ENCODE measurements at places on chromosomes 13 and 19.

GRCh38 chr13:76656056-76656455 is 230.1 kb downstream of the KCTD12 start:
- no peak for DNase-seq

DNA sequence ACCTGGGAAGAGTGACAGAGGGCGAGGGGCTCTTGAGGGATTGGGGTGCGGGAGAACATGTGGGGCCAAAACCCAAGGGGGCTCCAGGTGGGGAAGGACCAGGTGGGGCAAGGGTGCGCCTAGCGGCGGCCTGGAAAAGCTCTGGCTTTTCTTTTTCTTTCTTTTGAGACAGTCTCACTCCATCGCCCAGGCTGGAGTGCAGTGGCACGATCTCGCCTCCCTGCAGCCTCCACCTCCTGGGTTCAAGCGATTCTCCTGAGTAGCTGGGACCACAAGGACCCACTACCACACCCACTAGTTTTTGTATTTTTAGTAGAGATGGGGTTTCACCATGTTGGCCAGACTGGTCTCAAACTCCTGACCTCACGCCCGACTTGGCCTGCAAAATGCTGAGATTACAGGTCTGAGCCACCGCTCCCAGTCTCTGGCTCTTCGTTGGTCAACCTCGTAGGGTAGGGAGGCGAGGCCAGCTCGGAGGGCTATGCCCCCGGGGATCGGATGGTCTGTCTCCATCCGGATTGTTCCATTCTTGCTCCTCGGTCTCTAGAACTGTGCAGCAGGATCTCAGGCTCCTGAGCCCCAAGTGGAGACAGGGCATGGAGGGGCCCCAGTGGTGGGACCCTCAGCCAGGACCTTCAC is 3.7 kb downstream of the GADD45B start:
- DNase-seq, result no peak

GRCh38 chr13:97798171-97798821 is 155.2 kb upstream of the IPO5 start:
- DNase-seq, result no peak

DNA sequence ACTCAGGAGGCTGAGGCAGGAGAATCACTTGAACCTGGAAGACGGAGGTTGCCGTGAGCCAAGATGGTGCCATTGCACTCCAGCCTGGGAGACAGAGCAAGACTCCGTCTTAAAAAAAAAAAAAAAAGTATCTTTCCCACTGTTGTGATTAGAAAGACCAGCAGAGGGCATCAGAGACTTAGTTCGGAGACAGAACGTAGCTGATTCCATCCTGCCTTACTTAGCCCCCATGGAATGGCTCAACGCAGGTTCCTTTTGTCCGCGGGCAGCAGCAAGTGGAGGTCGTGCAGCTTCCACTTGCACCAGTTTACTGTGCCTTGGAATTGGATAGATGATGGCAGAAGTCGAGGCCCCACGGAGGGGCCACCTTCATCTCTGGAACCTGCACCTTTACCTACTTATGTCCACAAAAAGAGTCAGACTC is 8.1 kb downstream of the TIMM29 start:
- peak; percentile 66 for DNase-seq

- no peak for DNase-seq
These were observed 69.8 kb downstream of the OLFM4 start for GRCh38 chr13:53098455-53098854.

DNA sequence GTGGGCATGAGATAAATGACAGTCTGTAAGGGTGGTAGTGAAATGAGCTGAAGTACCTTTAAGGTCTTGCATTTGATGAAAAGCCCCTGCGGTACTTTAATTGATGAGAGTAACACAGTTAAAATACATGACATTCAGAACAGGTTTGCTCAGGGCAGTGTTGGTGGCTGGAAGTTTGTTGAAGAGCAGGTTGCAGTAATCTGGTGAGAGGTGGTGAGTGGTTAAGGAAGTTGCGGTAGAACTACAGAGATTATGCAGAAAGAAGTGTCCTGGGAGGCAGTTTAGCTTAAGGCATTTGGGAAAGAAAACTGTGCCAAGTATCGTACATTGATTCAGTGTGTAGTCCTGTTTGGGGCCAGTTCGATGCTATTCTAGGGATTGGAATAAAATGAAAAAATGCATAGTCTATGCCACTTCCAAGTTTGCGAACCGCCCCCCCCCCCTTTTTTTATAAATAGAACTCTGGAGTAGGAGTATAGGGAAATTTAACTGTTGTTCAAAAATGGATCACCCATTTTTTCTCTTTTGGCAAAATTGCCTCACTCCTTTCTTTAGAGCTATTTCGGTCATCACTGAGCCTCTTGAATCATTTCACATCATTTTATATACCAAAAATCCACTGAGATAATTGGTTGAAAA is 42.7 kb downstream of the SLAIN1 start:
- DNase-seq, result no peak

DNA sequence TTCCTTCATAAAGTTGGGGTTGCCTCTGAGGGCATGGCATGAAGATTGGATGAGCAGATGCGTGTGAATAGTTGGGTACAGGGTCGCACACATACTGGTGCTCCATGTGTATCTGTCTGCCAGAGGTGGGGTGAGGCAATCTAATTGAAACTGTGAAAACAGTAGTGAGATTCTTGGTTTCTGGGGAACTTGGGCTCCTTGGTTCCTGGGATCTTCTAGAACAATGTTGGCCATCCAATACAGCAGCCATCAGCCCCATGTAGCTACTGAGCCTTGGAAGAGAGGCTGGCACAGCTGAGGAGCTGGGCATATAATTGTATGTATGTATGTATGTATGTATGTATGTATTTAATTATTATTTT is 616 bp downstream of the FCHO1 start:
- no peak for DNase-seq

DNA sequence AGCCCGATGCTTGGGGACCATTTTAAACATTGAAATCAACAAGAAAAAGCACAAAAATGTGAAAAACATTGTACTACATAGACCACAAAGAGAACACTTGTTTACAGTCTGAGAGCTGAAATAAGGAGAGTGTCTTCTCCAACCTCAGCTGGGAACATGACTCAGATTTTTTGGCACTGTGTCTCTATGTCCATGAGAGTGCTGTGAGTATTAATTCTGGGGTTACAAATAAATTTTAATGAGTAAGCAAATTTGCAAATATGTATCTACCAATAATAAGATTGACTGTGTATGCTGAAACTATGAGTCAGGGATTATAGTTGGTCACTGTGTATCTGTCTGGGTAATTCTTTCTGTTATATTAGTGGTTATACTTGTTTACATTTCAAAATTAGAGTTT is 174.0 kb downstream of the DCT start:
- no peak for DNase-seq

GRCh38 chr13:73684286-73684685 is 449.9 kb downstream of the KLF12 start:
- no peak for DNase-seq

DNA sequence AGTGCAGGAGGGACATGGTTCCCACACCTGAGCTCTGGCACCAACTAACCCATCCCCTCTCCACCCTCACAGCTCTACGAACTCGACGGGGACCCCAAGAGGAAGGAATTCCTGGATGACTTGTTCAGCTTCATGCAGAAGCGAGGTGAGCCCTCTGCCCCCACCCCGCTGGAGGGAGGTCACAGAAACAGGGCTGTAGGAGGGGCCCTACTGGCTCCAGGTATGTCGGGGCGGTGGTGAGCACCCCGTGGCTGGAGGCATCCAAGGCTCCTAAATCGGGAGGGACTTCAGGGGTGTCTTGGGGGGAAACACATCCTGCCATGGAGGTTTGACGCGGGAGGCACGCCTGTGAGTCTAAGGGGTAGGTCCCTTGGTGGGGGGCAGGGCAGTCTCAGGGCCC is 24.1 kb upstream of the WDR18 start:
- DNase-seq, result no peak

GRCh38 chr13:108950333-108951010 is 321.1 kb downstream of the MYO16 start:
- no peak for DNase-seq

DNA sequence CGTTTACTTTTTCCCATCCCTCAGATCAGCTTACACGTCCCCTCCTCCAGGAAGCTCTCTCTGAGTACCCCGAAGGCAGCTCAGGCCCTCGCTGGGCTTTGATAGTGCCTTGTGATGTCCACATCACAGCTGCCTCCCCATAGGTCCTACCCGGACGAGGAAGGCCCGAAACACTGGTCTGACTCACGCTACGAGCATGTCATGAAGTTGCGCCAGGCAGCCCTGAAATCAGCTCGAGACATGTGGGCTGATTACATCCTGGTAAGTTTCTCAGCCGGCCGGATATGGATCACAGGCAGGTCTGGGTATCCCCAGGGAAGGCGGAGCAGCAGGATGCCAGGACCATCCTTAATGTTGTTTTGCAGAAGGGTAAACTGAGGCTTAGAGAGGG is 4.8 kb downstream of the COLGALT1 start:
- no peak for DNase-seq

GRCh38 chr13:29436721-29437280 is 158.7 kb downstream of the SLC7A1 start:
- no peak for DNase-seq

DNA sequence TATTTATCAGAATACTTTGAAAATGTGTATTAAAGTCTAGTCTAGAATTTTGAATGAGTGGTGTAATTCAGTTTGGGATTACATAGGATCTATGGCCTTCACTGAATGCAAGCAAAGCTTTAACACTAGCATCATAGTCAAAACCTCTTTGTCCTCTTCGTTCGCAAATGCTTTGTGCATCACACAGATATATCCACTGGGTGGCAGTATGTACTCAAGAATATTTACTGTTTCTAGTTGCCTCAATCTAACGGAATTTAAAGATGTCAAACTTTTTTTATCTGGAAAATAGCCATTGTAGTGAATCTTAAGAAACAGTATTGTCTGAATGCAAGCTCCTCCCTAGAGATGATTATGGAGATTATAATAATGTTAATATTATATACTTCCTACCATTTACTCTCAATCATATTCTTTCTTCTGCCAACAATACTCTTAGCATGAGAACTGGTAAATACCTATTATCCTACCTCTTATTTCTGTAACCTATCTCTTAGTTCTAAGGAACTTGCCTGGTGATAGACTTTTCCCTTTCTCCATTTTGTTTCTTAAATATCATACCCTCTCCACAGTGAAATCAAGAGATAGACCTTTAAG is 25.8 kb downstream of the LACC1 start:
- DNase-seq, result peak; percentile 8

DNA sequence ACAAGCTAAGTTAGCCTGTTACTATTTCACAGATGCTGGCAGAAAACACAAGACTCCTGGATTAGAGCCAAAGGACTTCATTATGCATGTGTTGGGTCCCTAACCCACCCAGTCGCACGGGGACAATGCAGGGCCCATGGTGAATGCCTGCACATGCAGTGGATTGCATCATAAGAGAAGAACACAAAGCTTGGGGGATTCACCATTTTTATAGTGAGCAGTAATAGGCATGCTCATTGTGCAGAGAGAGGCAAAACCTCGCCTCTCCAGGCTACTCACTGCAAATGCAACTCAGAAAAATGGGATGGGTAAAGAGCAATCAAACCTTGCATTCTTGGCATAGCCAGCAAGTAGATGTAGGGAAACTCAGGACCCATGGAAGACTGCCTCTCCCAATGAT is 115.8 kb downstream of the DIAPH3 start:
- DNase-seq, result no peak

DNA sequence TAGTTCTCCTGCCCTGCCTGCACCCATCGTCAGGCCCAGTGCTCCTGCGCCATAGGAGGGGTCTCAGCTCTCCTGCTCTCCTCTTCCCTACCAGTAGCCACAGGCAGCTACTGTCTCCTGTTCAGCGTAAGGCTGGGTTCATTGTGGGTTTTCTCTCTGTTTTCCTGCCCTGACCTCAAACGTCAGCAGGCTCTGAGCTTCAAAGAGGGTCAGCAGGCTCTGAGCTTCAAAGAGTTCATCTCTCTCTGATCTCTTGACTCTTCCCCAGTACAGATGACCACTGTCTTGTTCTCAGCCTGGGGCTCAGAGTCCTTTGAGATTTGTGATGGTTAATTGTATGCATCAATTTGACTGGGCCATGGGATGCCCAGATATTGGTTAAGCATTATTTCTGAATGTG is 4.6 kb upstream of the CPB2 start:
- no peak for DNase-seq

- DNase-seq, result no peak
These were observed 10.7 kb downstream of the HDGFL2 start for GRCh38 chr19:4482721-4483364.

GRCh38 chr19:28435551-28436271 is 777.2 kb downstream of the UQCRFS1 start:
- no peak for DNase-seq

DNA sequence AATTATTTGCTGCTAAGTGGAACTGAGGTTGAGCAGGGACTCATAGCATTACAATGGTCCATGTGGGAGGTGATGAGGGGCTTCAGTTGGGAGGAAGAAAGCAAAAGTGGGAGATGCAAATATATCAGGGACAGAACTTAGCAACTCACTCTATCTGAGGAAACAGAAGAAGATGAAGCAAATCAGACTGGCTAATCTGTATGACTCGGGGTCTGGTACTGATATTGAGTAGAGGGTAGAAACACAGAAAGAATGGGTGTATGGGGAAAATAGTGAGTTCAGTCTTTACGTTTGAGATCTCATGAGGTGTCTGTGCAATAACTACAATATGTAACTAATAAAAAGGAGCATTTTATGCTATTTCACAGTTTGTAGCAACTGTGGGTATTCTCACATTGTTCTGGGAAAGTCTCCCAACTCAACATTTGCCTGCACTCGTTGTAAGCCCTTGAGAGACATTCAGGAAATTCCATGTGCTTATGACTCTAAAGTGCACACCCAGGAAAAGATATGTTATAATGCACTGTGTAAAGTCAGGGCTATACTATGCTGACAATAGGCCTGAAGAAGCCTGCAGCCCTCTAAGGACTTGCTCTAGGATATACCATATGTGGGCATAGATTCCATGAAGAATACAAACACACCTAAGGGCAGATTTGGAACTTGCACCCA is 183.5 kb downstream of the SPRY2 start:
- no peak for DNase-seq

GRCh38 chr13:112060899-112061366 is 6.0 kb upstream of the SOX1 start:
- no peak for DNase-seq

DNA sequence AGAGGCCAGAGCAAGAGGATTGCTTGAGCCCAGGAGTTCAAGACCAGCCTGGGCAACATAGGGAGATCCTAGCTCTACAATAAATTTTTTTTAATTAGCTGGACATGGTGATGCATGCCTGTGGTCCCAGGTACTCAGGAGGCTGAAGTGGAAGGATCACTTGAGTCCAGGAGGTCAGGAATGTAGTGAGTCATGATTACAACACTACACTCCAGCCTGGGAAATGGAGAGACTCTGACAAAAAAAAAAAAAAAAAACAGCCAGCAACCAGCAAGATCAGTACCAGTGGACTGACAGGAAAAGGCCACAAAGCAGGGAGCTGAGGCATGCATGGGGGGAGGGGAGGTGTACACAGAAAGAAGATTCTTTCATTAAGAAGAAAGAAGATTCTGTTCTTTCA is 52.7 kb upstream of the RFXAP start:
- no peak for DNase-seq
